NCI-H510A (cell line): ENCODE measurements at places on chromosomes 13 and 19.

GRCh38 chr13:77118134-77118533 lies 91.2 kb upstream of the FBXL3 start:
- DNase-seq: no peak

DNA sequence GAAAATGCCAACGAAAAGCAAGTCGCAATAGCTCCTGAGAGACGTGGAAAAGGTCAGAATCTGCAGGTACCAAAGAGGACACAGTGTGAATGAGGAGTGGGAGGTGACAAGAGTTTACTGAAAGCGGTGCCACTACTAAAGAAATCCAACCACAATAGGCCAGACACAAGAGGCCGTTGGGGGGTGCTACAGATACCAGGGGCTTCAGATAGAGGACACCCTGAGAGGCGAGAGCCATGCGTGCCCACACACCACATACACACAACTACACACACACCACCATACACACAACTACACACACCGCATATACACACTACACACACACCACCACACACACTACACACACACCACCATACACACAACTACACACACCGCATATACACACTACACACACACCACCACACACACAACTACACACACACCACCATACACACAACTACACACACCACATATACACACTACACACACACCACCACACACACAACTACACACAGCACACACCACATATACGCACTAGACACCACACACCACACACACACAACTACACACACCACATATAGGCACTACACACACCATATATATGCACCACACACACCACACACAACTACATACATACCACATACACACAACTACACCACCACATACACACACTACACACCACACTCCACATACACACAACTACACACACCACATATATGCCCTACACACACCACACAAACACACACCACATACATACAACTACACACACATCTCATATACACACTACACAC lies 28.5 kb downstream of the CRYL1 start:
- no peak for DNase-seq

- no peak for DNase-seq
Measured at GRCh38 chr13:65460136-65460535, 1770.0 kb downstream of the PCDH9 start.

DNA sequence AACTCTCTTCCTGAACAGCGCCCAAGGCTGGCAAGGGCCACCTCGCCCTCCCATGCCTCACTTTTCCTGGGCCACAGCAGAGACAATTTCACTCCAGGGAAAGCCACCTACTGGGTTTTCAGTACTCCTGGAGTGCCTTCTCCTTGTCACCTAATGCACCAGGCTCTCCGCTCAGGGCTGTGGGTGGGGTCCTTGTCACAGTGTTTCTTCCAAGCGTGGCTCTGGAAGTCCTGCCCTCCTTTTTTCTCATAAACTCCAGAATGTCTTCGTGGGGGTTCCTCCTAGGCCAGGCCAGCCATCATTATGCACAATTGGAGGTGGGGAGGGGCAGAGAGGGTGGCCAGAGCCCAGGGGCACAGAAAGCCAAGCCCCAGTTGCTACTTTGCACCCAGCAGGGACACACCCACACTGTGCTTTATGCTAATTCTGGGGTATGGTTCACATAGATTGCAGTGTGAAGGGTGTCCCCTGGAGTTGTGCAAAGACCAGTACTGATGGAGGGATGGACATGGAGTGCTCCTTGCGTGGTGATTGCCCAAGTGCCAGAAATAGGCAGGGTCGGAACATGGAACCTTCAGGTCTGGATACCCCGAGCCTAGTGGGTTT lies 78.8 kb downstream of the CHST8 start:
- no peak for DNase-seq

GRCh38 chr19:36528921-36529518 lies 949 bp upstream of the ZNF260 start:
- no peak for DNase-seq
